ENCODE measurements at places on chromosomes 1 and 21. TPM values are rescaled to one million over a fixed set of nuclear protein-coding genes. Genes with fewer than 3 reads are reported as not detected.

Gene SEC22B
- 15.9 TPM for total RNA-seq

Gene VAV3
- 30.7 TPM for total RNA-seq

Gene GCSAML
- 16.4 TPM for total RNA-seq

Gene SLAMF9
- under 0.01 TPM for total RNA-seq

DNA sequence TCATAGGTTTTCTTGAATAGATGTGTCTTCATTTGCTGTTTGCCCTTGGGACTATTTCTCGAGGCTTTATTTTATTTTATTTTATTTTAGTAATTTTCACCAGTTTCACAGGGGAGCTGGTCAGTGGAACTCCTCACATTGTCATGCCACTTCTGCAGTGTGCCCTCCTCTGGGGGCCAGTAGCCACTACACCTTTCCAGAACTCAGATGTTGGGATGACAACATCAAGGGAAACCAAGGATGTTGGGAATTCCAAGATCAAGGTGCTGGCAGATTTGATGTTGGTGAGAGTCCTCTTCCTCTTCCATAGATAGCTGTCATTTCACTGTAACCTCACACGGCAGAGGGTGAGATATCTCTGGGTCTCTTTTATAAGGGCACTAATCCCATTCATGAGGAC lies 35.5 kb downstream of the SLC26A9 start:
- no peak for DNase-seq

DNA sequence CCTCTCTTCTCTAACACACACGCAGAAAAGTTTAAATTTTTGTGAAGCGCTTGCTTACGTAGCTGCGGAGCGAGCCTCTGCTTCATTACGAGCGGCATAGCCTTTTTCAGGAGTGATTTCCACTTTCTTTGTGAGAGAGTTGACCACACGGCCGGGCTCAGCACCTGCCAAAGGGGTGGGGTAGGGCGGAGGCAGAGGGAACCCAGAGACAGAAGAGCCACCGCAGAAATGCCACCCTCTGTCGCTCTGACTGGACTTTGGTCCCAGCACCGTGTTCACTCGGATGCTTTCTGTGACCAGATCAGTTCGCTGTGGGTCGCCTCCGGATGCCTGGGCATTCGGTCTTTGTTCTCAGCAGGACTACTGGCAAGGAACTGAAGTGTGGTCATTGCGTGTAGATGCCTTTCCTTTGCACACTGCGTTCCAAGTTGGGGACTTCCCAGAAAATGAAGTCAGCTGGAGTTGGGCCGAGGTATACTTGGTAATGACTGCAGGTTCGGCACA lies 883 bp downstream of the CHODL start:
- DNase-seq: peak; percentile 18

DNA sequence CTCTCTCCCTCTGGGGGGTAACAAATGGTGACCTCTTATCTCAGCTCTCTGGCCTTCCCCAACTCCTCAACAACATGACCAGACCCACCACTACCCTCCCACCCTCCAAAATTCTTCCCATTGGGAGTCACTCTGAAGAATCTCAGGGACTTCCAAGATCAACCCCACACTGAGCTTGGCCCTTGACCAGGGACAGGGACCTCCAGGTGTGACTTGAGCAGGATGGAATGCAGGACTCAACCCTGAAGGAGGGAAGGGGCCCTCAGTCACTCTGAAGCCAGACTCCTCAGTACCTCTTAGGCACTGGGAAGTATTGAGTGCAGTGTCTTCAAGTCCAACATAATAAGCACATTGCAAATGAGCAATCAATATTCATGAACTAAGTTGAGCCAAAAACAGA lies 1.9 kb downstream of the CASQ1 start:
- DNase-seq: no peak

GRCh38 chr21:33117101-33117888 lies 47.4 kb downstream of the OLIG1 start:
- DNase-seq: no peak

- no peak for DNase-seq
Observed at GRCh38 chr21:44989537-44989886, 49.7 kb downstream of the SLX9 start.

DNA sequence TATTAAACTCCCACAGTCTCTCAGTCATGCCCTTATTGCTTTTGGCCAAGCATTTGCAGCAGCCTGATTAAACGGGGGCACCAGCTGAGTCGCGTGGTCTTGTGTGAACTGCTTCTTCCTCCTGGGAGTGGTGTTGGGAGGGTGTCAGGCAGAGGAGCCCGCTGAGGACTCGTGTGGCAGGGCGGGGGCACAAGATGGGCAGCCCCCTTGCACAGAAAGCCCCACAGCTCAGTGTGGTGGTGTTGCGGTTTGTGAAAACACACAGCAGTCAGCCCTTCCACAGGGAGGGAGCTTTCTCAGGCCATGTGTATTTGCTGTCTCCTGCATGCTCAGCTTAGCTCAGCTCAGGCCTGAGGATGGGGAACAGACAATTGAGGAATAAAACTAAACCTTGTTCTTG lies 22.4 kb downstream of the PEX14 start:
- DNase-seq: no peak

DNA sequence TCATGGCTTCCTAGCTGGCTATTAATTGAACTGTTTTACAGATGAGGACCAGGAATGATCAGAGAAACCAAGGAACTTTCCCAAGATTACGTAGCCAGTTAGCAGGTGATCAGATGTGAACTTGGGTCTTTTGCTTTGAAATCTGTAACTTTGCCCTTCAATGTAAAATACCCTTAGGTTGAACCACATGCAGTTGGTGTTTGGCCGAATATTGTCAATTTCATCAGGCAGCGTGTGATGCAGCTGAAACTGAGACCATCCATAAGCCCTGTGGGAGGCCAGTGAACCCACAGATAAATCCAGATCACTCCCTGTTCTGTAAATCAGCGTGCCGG lies 150.8 kb downstream of the ETS2 start:
- DNase-seq: no peak

DNA sequence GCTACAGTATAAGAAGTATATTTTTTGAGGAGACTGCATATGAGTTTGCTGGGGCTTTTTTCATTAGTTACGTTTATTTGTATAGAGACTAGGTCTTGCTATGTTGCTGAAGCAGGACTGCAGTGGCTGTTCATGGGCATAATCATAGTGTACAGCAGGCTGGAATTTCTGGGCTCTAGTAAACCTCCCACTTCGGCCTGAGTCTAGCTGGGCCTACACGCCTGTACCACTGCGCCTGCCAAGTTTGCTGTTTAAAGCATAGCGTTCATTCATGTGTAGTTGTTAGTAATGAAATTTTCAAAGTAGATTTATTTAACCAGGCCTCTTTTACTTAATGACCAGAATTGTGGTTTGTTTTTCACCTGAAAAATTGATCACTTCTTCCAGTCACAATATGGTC lies 33.8 kb downstream of the HS2ST1 start:
- no peak for DNase-seq

GRCh38 chr1:96367791-96368190 lies 353.8 kb upstream of the PTBP2 start:
- no peak for DNase-seq

DNA sequence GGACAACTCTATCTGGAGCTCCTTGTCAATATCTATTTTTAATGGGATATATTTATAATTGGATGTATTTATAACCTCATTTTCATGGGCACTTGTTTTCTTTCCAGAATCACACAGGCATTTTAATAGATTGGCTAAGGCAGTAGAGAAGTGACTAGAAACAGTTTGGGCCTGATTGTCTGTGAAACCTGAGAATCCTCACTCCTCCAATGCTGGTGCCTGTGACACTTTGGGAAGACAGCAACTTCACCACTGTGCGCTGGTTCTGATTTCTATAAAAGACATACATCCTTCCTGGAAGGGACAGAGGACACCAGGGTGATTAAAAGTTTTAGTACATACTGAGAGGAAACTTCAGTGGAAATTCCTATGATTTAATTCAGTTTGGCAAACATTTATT lies 39.6 kb upstream of the RXRG start:
- DNase-seq: no peak

All from hematopoietic multipotent progenitor cell (in vitro differentiated cells).